ENCODE measurements at places on chromosomes 1 and 21.

DNA sequence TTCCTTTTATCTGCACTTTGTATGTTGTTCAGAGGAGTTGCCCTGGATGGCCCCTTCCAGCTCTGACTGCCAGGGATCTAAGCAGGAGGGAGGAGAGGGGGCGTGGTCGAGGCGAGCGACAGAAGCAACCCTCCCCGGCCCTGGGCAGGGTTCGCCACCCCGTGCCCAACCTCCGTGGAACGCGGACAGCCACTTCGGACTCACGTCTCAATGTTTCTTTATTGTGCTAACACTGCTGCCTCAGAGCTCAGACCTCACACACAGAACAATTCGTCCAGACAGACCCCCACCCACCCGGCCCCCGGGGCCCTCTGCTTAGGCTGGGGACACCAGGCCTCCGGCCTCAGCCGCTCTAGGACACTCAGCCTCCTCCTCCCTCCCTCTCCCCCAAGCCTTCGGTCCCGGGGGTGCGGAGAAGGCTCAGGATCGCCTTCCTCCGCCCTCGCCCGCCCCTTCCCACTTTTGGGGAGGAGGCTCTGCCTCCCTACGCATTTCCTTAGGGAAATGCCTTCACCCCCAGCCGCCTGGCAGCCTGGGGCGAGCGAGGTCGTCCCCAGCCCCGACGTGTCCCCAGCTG lies 8.3 kb downstream of the VSIG8 start:
- no peak for DNase-seq

- no peak for DNase-seq
Observed at GRCh38 chr1:50582346-50582745, 159.1 kb upstream of the DMRTA2 start.

- DNase-seq = peak; percentile 40
Observed at GRCh38 chr1:39639305-39640130, at the start of gene HEYL. Gene HEYL, minus strand, starts transcription at chr1:39639643. Its CDS starts 18 bp downstream, at chr1:39639625.

DNA sequence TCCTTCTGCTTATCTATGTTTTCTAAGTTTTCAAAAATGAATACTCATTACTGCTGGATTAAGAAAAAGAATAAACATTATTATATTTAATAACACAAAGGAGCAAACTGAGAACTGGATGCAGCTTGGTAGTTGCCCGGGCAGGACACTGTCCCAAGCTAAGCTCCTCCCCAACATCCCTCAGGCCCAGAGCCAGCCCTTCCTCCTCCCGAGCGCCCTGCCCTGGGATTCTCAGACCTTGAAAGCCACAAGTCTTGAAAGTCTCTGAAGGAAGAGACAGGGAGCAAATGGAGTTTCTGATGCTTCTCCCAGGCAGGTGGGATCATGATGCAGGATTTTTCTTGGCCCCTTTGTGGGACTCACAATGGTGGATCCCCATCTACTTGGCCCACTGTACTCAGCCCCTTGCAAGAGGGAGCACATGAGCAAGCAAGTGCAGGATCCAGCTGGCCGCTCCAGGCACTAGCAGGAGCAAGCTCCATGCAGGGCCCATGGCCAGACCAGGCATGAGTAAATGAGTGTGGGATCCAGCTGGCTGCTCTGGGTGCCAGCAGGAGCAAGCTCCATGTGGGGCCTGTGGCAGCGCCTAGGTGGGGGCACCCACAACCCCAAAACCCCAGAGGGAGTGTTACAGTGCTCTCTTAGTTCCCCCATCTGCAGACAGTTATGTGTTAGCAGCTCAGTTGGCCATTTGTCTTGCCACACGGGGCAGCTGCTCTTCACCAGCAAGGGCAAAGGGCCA lies 32.1 kb upstream of the RAB4A start:
- DNase-seq = no peak
